ENCODE measurements at places on chromosomes 12 and 14.

DNA sequence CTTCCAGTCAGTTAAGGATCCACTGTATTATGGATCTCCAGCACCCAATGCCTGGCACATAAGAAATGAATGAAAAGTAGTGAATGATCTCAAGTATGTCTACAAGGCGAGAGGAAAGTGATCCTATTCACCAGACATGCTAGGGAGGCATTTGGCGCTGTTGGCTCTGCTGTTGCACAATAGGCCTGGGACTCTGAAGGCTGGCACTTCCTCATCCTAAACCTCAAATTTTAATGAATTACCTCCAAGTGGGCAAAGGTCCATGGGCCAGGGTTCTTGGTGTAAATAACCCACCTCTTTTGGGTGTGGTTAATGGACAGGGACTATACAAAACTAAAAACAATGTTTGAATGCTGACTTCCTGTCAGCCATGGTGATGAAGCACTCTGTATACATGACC is 173.4 kb upstream of the PZP start:
- no peak for DNase-seq

DNA sequence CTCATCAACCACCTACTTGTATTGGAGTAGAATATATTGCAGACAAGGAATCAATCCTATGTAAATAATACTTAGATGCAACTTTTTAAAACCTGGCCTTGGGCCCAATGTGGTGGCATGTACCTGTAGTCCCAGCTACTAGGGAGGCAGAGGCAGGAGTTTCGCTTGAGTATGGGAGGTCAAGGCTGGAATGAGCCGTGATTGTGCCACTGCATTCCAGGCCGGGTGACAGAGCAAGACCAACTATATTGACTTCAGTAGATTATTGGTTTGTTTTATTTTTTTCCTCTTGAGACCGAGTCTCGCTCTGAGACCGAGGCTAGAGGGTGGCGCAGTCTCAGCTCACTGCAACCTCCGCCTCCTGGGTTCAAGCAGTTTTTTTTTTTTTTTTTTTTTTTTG is 3.6 kb downstream of the LARP4 start:
- DNase-seq: no peak

DNA sequence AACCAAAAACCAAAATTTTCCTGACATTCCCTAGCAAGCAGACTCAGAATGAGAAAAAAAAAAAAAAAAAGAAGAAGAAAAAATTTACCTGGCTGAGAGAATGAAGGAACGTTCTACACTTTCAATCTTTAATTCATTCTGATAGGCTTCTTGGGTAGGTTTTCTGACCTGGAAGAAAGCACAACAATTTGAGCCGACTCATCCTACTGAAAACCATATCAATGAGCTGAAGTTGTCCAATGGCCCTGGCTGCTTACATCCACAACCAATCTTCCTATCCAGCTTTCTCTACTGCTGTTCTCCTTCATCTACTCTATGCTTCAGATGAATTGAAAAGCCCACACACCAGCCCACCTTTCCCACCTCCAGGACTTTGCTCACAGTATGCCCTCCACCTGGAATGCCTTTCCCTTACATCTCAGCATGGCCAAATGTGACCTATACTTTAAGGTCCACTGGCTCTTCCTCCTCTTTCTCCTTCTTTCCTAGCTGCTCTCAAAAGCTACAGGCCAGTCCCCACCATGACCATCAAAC is 31.6 kb upstream of the NR2C1 start:
- DNase-seq: no peak

DNA sequence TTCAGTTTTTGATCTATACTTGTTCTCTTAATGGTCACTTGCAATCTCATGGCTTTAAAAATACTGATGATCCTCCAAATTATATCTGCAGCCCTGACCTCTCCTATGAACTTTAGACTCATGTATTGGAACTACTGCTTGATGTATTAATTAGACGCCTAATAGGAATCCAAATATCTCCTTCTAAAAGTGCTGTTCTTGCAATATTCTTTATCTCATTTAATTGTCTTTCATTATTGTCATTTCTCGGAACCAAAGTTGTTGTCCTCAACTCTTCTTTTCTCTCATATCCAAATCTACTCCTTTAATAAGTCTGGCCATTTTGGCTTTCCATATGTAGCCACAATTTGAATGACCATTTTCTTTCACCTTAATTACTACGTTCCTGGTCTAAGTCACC is 907.6 kb upstream of the SEL1L start:
- DNase-seq: no peak

GRCh38 chr14:86987966-86988365 is 1005.0 kb downstream of the GALC start:
- no peak for DNase-seq

GRCh38 chr12:50961708-50962107 is 9.4 kb downstream of the HIGD1C start:
- DNase-seq: no peak

GRCh38 chr12:77968571-77968970 is 137.9 kb downstream of the NAV3 start:
- no peak for DNase-seq

GRCh38 chr14:81805785-81806184 is 272.1 kb upstream of the SEL1L start:
- DNase-seq: no peak

DNA sequence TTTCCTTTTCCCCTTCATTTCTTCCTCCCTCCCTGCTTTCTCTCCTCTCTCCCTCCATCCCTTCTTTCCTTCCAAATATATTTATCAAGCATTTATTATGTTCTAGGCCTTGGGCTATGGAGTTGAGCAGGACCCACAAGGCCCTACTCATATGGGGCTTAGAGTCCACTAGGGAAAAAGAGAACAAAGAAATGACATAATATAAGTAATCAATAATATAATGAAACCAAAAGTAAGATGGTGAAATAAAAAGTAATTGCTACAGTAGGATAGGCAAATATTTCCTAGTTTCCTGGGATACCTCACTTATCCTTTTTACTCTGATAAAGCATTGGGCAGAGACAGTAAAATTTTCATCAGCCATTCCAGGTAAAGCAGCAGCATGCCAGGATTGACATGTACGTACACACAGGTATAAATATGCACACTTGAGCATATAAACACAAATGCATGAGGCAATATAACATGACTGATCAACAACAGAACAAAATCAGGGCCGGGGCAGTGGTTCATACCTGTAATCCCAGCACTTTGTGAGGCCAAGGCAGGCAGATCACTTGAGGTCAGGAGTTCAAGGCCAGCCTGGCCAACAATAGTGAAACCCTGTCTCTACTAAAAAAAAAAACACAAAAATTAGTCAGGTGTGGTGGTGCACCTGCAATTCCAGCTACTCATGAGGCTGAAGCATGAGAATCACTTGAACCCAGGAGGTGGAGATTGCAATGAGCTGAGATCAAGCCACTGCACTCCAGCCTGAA is 35.5 kb upstream of the CSRP2 start:
- no peak for DNase-seq

- DNase-seq: no peak
Measured at GRCh38 chr14:79369359-79370332, 841.7 kb downstream of the DIO2 start.

DNA sequence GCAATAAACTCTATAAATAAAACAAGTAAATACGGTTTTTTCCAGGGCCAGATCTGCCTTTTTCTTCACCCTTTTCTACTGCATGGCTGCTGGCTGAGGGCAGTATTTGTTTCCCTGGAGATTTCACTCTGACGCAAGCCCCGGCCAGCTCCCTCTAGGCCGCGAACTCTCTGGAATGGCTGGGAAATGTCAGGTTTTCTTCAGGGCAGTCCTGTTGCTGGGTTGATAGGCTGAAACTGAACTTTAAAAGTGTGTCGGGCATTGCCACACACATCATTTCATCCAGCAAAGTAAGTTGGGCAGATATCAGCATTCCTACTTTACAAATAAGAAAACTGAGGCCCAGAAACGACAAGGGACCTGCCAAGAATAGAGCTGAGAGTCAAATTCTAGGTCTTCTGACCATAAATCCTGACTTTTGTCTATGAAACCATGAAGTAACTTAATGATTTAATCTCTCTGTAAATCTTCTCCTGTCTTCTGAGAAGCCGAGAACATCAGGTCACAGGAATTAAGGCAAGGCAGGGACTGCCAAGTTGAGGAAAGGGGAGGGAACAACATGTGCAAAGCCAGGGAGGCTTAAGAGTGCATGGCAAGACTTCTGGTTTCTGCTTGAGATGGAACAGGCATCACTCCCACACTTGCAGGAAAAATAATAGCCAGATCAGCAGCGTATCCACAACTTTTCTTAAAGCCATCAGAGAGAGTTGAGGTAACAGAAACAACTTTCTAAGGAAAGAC is 205.0 kb upstream of the CCDC196 start:
- no peak for DNase-seq

GRCh38 chr14:94787092-94787491 is 17.2 kb upstream of the GSC start:
- no peak for DNase-seq

GRCh38 chr12:15592934-15593333 is 196.3 kb downstream of the EPS8 start:
- DNase-seq: no peak

GRCh38 chr14:94180655-94181271 is 6.6 kb downstream of the PPP4R4 start:
- DNase-seq: no peak

DNA sequence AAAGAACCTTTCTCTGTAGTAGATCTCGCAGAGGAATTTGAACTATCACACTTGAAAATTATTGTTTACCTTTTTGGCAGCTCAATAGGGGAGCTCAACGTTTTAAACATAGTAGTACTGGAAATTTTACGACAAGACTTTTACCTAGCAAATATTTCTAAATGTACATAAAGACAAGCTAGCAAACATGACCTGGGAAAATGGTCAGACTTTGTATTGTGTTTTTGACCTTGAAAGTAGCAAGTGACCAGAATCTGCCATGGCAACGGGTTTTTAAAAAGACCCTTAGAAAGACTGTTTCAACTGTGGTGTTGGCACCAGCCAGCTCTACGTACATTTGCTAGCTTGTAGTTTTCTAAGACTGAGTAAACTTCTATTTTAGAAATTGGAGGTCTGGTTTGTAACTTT is 20.2 kb upstream of the A2M start:
- DNase-seq: no peak

DNA sequence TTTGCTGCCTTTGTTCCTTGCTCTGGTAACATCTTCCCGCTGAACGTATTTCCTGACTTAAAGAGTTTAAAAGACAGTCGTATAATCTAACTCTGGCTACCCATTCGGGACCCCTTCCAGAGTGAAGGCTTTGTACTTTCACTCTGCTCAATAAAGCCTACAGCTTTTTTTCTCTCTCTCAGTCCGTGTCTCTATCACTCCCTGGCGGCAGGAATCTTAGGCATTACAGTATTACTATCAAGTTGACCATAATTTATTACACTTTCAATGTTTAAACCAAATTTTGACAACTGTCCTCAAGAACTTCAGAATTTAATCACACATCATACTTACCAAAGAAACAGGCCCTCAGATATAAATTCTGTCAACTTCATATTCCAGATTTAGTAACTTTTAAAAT is 967.9 kb downstream of the FSCB start:
- DNase-seq: no peak

GRCh38 chr14:93643127-93643526 is 145.2 kb downstream of the PRIMA1 start:
- DNase-seq: no peak

DNA sequence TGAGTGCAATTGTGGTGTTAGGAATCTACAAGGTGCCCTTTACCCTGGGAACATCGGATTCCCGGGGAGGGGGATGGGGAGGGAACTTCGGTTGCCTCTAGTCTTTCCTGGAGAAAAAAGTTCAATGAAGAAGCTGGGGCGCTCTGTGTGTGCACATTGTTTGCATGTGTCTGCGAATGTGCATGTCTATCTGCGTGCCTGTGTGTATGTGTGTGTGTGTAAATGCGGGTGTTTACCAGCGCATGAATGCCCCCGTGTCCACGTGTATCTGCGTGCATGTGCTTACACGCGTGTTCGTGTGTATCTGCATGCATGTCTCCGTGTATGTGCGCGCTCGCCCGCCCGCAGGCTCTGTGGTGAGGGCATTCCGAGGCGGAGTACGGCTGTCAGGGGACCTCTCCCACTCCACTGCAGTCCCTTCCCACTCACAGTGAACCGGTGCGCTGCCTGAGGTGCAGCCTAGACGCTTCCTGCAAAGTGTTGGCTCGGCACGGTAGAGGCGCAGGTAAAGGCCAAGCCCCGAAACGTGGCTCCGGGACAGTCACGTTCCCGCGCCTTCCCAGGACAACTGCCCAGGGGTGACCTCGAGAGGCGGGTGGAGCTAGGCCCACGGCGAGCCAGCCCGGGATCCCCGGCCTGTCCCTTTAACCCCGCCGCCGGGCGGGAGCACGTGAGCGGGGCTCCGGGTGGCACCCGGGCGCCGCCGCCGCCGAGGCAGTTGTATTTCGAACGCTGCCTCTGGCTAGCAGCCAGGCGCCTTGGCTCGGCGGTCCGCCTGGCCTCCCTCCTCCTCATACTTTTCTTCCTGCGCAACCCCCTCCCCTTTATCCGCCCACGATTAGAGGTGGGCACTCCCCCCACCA is 539 bp upstream of the HMGA2 start:
- DNase-seq: no peak

- DNase-seq: no peak
Measured at GRCh38 chr14:34398024-34398423, 64.0 kb downstream of the SPTSSA start.

DNA sequence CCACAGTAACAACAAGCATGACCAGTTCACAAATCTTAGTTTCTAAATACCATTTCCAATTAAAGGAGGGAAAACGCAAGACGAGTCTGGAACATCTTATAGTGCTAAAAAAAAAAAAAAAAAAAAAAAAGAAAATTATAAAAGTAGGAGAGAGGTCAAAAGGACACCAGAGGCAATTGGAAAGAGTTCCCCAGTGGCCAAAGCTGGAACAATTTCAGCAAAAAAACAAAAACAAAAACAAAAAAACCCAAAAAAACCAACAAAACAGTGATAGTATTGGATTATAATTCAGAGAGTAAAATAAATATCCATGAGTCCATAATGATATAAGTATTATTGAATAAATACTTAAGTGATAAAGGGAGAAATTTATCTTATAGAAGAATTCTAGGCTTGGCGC is 10.3 kb upstream of the NAP1L1 start:
- DNase-seq: no peak
